ENCODE measurements at places on chromosomes 1 and 21.
A peak's percentile ranks its signal among the peaks of the same experiment; 100 is the strongest.

DNA sequence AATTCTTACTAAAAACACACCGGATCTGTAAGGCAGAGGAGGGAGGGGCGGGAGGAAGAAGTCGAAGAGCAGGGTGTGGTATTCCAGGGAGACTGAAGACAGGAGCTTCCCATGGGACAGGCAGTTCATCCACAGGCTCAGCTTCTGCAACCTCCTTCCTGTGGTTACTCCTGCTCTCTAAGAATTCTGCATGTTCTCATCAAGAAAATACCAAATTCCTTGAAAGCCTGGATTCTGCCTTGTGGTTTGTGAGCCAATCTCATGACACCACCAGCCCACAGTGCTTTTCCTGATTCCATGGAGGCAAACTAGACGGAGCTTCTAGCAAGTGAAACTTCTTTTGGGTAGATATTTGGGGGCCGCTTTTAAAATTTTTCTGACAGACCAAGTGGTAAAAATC is 1.1 kb upstream of the ST6GALNAC3 start:
- no peak for DNase-seq

- no peak for DNase-seq
These were observed 144.7 kb downstream of the PRDM16 start for GRCh38 chr1:3213730-3214129.

DNA sequence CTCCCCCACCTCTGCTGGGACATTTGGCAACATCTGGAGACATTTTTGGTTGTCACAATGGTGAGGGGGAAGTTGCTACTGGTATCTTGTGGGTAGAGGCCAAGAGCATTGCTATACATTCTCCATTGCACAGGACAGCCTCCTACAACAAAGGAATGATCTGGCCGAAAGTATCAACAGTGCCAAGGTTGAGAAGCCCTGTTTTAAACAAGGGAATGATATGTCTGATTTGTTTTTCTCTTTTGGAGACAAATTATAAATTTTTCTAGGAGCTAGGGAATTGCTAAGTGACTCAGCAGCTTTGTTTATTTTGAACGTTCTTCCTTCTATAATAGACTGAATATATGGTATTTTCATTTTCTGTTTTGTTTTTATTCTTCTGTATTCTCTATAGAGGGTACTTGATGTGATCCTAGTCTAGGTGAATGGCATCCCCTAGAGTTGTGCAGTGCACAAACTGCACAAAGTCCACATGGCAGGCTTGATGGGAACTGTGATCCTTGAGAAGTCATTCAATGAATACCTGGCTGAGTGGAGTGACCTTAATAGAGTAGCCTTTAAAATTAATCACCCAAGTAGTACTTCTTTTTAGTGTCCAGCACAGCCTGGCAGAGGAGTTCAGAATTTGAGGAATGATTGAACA is 288.6 kb upstream of the USP24 start:
- DNase-seq: no peak

- DNase-seq: peak; percentile 20
These were observed 31.1 kb upstream of the PDE9A start for GRCh38 chr21:42622284-42622683.

DNA sequence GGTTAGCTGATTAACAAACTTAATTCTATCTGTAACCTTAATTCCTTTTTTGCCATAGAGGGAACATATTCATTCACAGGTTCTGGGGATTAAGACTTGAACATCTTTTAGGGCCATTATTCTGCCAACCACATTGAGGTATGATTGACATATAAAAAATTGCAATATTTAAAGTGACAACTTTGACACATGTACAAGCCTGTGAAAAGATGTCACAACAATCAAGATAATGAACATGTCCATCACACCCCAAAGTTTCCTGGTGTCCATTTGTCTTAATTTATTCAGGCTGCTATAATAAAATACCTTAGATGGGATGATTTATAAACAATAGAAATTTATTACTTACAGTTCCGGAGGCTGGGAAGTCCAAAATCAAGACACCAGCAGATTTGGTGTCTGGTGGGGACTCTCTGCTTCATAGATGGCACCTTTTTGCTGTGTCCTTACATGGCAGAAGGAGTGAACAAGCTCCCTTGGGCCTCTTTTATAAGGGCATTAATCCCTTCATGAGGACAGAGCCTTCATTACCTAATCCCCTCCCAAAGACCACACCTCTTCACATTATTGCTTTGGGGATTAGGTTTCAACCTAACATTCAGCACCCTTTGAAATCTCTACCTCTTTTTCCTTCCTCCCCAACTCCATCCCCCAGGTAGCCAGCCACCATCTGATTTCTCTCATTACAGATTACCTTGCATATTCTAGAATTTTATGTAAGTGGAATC is 33.0 kb upstream of the TP53BP2 start:
- no peak for DNase-seq

- no peak for DNase-seq
These were observed 42.2 kb downstream of the TNNT2 start for GRCh38 chr1:201335174-201335870.

- DNase-seq: no peak
These were observed 63.5 kb downstream of the AGPAT3 start for GRCh38 chr21:43928222-43929125.

All from globus pallidus (tissue), 1 donor.